ENCODE measurements at places on chromosomes 7 and 10.
A peak's percentile ranks its signal among the peaks of the same experiment; 100 is the strongest.

GRCh38 chr7:7151865-7152264, 30.5 kb upstream of the C1GALT1 start:
- no peak for DNase-seq

DNA sequence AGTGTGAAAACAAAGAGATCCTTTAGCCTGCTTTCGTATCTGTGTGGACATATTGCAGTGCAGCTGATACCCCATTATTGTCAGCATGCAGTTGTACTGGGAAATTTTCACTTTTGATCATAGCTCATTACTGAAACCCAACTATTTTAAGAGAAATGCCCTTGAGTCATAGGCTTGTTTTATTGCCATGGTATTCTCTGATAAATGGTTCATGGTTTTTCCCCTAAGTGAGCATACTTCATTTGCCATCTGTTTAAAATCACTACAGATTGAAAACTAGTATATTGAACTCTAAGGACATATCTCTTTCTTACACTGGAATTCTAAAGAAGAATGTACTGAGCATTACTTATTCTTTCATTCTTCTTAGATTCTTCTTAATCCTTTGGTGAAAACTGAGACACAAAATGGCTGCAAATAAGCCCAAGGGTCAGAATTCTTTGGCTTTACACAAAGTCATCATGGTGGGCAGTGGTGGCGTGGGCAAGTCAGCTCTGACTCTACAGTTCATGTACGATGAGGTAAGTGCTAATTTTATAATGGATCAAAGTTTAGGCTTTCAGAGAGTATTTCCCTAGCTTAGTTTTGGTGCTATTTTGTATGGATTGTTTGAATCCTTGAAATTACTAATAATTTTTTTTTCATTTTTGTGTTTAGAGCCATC, 63.0 kb downstream of the RALA start:
- no peak for DNase-seq

DNA sequence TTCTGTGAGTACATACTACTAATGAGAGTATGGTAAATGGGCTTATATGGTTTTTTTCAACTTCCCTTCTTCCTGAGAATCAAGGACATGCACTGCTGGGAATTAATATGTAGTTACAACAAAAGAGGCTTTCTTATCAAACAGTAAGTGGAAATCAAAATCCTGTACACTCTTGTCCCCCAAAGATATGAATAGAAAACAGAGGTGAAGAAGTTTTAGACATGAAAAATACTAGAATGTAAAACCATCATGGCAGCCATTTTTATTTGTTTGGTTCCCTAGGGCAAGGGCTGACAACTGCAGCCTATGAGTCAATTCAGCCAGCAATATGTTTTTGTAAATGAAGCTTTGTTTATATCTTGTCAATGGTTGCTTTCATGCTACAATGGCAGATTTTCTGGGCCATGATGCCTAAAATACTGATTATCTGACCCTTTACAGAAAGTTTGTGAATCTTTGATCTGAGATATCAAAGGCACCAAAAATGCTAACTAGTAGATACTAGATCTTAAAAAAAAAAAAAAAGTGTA, 422.4 kb downstream of the PARD3 start:
- DNase-seq = no peak

- DNase-seq = peak; percentile 25
Measured at GRCh38 chr10:22927661-22928403, at the start of gene ARMC3. Gene ARMC3, plus strand, starts transcription at chr10:22928053. Its CDS starts 3,944 bp downstream, at chr10:22931997.

- DNase-seq = no peak
Measured at GRCh38 chr10:18000601-18001000, 48.9 kb downstream of the SLC39A12 start.

DNA sequence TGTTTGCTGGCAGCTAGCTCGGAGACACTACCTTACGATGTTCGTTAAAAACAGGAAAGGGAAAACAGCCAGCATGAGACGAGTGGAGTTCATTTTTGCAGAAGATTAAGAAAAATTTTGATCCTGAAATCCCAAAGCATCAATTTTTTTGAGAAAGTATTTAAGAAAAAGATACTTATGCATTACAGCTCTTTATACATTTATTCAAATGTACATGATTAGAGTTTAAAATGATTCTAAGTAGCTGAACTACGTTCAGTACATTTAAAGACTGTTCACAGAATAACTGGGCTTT, 34.7 kb downstream of the CNPY1 start:
- no peak for DNase-seq

DNA sequence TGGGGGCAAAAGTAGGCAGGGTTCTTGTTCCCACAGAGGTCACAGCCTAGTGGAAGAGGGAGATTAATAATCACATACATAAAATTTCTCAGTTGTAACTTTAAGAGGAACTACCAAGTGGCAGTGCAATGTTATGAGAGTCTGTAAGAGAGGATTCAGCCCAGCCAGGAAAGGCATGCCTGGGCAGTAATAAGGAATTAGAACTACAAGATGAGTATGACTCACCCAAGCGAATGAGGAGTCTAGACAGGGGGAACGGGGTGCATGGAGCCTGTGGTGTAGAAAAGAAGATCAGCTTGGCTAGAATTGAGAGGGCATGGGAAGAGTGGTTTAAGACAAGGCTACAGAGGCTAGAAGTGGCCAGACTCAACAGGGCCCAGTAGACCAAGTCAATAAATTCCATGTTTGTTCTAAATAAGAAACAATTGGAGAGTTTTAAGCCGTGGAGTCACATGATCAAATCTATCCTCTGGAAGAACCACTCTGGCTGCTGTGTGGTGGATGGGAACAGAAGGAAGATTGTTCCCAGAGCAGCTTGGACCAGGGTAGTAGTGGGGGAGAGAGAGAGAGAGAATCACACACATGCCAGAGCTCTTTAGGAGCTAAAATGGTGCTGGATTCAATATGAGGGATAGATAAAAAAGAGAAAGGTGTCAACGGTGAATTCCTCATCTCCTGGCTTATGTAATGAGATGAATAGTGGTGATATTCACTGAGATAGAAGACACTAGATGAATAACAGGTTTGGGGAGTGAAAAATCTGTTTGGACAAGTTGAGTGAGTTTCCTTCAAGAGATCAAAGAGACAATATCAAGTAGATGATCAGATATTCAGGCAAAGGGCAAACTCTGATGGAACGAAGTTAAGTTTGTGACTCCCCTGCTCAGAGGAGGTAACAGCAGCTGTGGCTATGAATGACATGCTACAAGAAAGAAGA, 265.1 kb downstream of the FGFR2 start:
- DNase-seq = no peak

DNA sequence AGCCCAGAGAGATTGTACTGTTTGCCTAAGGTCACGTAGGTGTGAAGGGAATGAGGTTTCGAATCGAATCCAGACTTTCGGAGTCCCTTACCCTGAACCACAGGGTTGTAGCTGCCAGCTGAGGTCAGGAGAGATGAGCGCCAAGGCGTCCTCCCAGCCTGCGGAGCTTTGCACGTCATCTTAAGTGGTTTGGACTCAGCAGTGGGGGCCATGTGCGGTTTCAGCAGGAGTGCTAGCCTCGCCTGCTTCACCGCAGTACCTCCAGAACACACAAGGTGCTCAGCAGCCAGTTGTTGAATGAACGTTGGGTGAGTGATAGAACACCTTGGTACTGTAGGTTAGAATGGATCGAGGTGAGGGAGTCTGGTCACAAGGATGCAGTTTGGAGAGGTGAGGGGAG, 74.9 kb upstream of the PPIF start:
- no peak for DNase-seq

DNA sequence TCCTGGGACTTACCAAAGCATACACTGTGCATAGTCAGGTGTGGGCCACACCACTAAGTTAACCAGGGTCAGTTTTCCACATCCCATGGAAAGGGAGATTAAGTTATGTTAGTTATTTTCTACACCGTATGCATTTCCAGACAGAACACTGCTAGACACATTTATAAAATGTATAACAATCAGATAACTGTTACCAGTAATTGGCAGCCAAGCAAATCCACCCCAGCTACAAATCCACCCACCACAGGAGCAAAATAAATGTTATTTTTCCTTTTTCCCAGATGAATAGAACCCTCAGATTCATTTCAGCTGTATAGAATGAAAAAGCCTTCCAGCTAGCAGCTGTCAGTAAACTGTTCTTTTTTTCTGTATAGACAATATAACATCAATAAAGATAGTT, 256.9 kb upstream of the FZD1 start:
- DNase-seq = no peak

GRCh38 chr10:132182591-132182990, 4.2 kb upstream of the DPYSL4 start:
- no peak for DNase-seq
